ENCODE measurements at places on chromosomes 2 and 18.

DNA sequence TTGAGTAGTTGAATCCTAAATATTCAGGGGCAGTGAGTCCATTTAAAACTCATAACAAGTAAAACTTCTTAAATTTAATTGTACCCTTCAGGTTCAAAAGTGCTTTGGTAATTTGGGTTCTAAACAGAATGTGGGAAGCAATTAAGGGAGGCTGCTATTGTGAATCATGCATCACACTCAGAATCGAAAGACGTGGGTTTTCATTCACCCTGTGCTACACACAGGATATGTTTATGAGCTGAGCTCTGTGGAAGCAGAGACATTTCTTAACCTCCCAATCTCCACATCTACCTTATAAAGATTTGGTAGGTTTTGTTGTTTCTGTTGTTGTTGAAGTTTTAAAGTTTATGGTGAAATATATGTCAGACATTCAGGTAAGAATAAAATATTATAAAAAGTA, 633.4 kb downstream of the DPP10 start:
- DNase-seq = no peak

GRCh38 chr18:70149616-70150301, 55.7 kb downstream of the RTTN start:
- DNase-seq = no peak

DNA sequence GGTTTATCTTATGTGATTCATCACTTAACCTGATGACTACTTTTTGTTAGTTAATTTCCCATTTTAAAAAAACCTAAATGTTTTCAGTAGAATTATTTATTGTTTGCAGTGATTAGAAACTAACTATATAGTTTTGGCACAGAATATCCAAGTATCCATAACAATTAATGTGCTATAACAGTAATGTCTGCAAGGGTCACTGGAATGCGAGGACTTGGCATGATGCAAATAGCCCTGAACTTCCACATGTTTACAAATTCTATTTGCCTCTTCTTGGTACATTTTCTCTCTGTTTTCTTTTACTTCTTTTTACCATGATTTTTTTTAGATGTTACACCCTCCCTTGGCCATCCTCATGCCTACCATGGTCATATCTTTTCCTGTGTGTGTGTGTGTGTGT, 49.3 kb upstream of the GALNT3 start:
- no peak for DNase-seq

GRCh38 chr2:142974288-142975024, 97.0 kb downstream of the KYNU start:
- no peak for DNase-seq

- no peak for DNase-seq
Measured at GRCh38 chr2:155060896-155061295, 362.4 kb downstream of the KCNJ3 start.

DNA sequence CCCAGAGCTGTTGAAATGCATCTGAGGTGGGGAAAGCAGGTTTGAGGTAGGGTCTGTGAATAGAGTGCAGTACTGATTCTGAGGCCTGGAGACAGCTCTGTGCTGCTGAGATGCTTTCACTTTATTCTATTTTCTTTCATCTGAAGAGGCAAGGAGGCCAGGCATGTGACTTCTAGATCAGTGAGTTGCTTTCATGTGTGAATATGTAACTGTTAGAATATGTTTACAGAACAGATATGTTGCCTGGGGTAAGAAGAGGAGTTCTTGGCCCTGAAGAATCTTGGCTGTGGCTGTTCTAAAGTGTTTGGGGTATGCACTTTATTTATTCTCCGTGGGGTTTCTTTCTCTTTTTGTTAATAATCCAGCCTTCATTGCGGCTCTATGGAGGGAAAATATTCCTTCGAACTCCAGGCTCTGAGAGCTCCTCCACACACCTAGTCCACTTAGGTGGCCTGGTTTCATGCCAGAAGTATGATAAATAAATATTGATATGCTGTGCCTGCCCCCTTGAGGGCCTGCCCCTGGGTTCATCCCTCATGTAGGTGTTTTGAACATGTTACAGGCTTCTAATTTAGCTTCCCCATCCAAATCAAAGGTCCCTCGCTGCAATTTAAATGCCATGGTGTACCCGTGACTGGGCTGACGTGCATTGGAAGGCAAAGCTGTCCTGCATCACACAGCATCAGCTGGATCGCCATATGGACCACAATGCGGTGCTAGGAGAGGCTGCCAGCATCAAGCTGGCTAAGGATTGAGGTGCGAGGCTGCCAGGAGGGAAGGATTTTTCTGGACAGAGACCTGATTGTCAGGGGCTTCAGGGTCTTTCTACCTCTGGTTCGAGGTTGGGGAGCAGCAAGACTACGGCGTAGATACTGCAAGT, 102.9 kb downstream of the PRKCE start:
- no peak for DNase-seq

DNA sequence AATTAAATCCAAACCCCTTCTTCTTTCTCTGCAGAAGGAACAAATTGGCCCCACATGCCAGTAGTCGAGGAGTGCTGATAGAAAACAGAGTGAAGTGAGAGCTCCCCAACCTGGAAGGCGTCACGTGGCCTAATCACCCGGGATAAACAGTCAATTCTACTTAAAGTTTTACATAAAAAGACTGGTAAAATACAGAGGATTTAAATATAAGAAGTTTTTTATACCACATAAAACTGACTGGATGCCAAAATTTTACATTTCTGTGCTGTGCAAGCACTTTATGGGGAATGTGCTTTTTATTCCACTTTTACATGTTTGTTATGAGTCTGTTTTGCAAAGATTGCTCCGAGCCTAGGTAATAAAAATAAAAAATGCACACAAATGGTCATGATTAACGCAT, 1586.8 kb upstream of the ACVR2A start:
- no peak for DNase-seq

DNA sequence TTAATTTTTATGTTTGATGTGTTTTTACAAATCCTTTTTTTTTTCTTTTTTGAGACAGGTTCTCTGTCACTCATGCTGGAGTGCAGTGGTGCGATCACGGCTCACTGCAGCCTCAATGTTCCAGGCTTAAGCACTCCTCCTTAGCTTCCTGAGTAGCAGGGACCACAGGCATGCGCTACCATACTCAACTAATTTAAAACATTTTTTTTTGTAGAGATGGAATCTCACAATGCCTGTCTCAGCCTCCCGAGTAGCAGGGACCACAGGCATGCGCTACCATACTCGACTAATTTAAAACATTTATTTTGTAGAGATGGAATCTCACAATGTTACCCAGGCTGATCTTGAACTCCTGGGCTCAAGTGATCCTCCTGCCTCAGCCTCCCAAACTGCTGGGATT, 3.2 kb downstream of the NOTO start:
- no peak for DNase-seq

DNA sequence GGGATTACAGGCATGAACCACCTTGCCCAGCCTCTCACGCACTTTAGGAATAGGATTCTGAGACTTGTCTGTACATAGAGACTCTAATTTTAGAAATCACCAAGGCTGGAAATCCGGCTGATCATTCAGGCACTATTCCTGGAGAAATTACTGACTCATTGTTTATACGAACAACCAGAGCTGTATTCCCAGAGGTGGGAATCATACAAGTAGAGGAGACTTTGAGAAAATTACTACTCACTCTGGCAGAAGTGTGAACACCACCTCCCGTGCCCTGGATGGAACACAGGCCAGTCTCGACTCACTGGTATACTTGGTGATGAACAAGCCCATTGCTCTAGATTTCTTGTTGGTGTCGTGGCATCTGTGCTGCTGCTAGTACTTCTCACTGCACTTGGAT, 5.8 kb upstream of the ADNP2 start:
- no peak for DNase-seq

DNA sequence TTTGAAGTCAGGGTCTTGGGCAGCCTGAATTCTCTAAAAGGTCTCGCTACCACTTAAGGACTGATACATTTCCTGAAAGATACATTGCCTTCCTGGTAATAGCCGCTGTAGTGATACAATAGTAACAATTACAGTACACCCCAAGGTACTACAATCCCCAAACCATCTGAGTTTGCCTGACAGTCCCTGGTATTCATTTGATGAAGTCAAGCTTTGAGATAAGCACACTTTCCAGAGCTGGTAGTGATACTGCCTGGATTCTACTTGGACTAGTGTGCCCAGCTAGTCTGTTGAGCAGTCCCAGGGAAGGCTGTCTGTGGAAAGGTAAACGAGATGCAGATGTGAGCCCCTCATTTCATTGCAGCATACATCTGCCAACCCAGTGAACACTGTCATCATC, 24.4 kb upstream of the ITGB6 start:
- DNase-seq = no peak

- DNase-seq = no peak
Measured at GRCh38 chr2:191170301-191170636, 19.5 kb upstream of the STAT4 start.

GRCh38 chr18:12478269-12479047, 70.7 kb downstream of the PRELID3A start:
- no peak for DNase-seq

- DNase-seq = no peak
Measured at GRCh38 chr2:45254025-45254424, 244.8 kb upstream of the SIX2 start.

- no peak for DNase-seq
Measured at GRCh38 chr2:179558010-179558934, 293.6 kb upstream of the SESTD1 start.

- DNase-seq = no peak
Measured at GRCh38 chr18:49021433-49022129, 70.8 kb upstream of the SMAD7 start.

GRCh38 chr18:60746919-60747318, 374.3 kb upstream of the MC4R start:
- DNase-seq = no peak

DNA sequence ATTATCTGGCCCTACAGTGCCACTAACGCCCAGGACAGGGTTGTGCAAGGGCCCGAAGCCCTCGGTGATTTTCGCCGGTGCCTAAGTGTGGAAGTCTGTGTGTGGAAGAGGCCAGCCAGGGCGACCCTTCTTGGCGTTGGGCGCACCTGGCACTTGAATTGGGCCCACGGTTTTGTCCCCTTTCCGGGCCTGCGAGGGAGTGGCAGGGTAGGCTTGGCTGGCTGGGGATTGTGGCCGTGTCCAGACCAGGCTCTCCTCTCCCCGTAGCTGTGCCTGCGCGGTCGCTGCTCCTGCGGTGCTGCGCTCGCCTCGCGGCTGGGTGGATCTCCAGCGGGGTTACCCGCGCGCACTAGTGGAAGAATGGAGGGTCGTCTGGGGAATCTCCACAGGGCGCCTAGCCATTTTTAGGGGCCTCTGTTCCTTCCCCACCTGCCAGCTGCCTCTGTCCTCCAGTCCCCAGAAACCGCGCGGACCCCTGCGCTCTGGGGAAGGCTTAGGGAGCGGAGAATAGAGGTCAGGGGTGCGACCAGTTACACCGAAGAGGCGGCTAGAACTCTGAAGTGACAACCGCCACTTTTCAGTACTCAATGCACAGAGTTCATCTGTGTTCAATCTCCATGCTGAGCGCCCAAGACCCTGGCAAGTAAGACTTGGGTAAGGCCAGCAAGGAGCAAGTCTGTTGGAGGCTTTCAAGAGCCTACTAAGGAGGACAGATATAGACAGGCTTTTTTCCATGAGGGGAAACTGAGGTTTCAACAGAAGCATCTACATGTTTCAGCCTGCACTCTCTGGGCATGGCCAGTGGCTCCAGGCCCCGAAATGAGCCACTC, 16.0 kb downstream of the EVX2 start:
- DNase-seq = no peak

- no peak for DNase-seq
Measured at GRCh38 chr2:62313449-62314227, 117.7 kb downstream of the B3GNT2 start.
